Sigmoid colon (tissue), 7 donors: ENCODE measurements at places on chromosomes 12 and 14. TPM values are rescaled to one million over a fixed set of nuclear protein-coding genes. Genes with fewer than 3 reads are reported as not detected.

DNA sequence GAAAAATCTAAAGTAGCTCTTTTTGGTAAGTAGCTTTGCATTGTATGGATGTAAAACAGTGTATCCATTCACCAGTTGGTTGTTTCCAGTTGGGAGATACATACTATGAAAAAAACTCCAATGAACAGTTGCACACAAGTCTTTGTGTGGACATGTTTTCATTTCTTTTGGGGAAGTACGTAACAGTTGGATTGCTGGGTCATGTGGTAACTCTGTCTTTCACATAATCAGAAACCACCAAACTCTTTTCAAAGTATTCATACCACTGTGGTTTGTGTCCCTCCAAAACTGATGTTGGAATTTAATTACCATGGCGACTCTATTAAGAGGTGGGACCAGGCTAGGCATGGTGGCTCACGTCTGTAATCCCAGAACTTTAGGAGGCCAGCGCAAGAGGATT lies 58.9 kb upstream of the RESF1 start:
- DNase-seq: no peak

KRT83 gene
- total RNA-seq: not detected

DNA sequence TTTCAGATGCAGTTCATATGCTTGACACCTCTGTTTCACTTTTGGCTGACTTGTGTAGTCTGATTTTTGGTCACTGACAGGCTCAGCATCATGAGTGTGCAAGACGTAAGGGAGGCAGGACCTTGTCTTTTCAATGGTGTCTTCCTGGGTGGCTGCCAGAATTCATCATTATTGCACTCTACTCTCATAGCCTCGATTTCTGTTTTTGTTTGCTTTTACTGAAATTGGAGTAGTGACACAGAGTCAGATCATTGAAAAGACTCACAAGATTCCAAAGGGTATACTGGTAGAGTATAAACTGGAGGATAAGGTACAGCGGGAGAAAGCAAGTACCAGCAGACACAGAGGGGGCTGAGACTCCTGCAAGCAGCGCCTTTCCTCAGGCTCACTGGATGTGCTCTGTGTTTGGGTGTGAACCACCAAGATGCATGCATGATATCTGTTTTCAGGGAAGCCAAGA lies 126.3 kb upstream of the FGD4 start:
- DNase-seq: no peak

DNA sequence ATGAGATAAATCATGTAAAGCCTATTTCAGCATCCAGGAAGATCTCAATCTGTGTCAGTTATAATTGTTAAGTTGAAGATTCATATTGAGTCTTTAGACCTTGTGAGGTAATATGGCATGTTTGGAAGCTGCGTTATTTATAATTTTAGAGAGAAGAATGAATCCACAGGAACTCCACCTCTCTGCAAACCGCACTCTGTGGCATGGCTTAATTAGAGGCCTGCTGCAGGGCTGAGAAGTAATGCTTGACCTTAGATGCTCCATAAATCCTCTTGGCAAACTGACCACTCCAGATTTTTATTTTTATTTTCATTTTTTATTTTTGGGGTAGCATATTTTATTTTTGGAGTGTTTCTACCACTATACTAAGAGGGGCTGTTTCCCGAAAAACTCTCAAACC lies 28.8 kb downstream of the BCAT1 start:
- no peak for DNase-seq

PPP4R4 gene
- 0.66 TPM for total RNA-seq

DNA sequence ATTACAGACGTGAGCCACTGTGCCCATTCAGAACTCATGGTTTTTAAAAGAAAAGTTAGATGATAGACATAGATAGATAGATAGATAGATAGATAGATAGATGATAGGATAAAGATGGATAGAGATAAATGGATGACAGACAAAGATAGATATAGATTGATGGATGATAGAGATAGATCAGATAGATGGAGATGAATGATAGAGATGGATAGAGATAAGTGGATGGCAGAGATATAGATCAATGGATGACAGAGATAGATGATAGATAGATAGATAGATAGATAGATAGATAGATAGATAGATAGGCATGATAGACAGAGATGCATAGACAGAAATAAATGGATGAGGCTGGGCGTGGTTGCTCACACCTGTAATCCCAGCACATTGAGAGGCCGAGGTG lies 13.7 kb upstream of the SLC25A3 start:
- no peak for DNase-seq

SYCP3 gene
- total RNA-seq: 0.36 TPM

DNA sequence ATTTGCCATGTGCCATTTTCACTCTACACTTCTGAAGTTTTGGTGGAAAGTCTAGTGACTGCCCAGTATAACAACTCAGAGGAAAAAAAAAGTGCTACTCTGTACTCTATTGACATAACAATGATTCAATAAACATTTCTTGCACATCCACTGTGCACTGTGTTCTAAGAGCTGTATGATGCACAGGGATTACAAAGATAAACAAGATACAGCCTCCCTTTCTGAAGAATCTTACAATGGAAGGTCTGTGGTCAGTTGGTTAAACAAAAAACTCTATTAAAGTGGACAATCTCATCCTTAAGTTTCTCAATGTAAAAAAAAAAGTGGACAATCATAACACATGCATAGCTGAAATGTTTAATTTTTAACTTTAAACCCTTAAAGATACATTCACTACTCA lies 105.7 kb upstream of the RASSF8 start:
- DNase-seq: no peak

- DNase-seq: peak; percentile 71
These were observed 584 bp downstream of the ACVR1B start for GRCh38 chr12:51951843-51952722.

GLIPR1L1 gene
- not detected for total RNA-seq

TAMALIN gene
- total RNA-seq: 9.4 TPM

GRCh38 chr12:101891462-101891971 lies 14.1 kb downstream of the DRAM1 start:
- DNase-seq: peak; percentile 75

- peak; percentile 88 for DNase-seq
These were observed 91.6 kb downstream of the LRRC74A start for GRCh38 chr14:76917745-76918255.

DNA sequence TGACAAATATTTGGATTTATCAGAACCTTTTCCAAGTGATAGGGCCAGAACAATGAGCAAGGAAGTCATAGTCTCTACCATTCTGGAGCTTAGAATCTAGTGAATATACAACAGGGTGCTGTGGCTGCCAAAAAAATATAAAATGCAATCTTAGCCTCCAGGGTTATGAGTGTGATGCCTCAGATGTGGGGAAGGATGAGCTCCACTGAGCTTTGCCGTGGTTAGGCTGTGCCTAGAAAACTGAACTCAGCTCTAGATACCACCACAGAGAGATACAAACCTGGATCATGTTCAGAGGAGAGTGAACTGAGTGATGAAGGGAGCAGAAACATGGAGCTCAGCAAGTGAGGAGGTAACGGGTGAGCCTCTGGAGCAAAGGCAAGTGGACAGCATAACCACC lies 138.1 kb upstream of the HIF1A start:
- DNase-seq: no peak

- no peak for DNase-seq
These were observed 8.2 kb upstream of the MMP19 start for GRCh38 chr12:55850893-55851292.

DNA sequence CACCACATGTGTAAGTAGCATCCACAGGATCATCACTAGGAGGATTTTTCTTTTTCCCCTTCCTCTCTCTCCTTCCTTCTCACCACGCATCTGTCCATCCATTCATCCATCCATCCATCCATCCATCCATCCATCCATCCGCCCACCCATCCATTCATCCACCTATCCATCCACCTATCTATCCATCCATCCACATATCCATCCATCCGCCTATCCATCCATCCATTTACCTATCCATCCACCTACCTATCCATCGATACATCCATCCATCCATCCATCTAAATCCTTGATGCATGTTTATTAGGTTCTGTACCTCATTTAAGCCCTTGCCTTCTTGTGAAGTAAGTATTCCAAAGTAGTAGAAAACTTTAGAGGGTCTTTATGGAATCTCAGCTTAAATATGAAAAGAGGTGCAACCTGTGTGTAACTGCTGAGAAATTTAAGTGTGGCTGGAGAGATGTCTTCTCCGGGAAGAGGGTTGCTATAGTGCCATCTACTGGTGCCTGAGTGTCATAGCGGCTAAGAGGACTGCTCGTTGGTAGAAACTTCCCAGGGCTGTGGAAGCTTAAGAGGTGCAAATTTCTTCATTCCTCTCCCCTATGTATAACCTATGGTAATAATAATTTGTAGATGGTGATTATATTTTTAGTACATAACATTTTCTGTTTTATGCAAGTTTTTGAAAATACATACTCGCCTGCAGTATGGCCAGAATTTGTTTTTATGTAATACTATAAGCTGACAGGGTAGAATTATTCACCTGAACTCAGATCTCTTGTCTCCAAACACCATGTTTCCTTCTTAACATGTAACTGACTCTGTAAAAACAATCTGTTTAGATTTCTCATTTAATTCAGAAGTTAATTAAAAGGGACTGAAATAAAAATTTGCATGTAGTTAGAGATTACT lies 46.0 kb downstream of the MYO1H start:
- DNase-seq: peak; percentile 68

DNA sequence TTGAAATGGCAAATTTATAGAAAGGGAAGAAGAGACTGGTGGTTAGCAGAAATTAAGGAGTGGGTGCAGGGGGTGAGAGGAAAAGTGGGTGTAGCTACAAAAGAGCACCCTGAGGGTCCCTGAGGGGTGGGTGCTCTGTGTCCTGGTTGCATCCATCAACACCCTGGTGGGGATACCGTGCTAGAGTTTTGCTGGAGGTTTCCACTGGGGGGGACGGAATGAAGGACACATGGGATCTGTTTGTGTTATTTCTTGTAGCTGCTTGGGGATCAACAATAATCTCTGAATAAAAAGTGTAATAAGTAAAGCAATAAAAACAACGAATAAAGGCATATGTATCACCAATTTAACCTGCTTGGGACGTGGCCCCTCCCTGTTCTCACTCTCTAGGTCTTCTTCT lies 175.3 kb downstream of the KIF26A start:
- peak; percentile 27 for DNase-seq

DNA sequence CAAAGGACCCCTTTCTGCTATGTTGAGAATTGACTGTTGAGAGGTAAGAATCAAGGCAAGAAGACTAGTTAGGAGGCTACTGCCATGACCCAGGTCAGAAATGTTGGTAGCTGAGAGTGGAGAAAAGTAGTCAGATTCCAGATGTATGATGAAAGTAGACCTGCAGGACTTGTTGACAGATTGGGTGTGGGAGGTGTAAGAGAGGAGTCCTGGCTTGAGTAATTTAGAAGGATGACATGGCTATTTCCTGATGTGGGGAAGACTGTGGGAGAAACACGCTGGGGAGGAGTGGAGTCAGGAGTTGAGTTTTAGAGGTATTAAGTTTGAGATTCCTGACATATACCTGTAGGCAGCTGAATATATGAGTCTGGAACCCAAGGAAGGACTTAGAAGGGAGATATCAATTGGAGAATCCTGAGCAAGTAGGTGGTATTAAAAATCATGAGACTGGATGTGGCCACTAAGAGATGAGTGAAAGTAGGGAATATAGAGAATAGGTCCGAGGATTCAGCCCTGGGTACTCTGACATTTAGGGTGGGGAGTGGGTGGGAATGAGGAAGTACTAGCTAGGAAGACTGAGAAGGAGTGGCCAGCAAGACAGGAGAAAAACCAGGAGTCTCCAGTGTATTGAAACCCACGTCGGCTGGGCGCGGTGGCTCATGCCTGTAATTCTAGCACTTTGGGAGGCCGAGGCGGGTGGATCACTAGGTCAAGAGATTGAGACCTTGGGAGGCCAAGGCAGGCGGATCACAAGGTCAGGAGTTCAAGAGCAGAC lies 12.6 kb upstream of the DDX47 start:
- no peak for DNase-seq

RDH5 gene
- 37.5 TPM for total RNA-seq

DNA sequence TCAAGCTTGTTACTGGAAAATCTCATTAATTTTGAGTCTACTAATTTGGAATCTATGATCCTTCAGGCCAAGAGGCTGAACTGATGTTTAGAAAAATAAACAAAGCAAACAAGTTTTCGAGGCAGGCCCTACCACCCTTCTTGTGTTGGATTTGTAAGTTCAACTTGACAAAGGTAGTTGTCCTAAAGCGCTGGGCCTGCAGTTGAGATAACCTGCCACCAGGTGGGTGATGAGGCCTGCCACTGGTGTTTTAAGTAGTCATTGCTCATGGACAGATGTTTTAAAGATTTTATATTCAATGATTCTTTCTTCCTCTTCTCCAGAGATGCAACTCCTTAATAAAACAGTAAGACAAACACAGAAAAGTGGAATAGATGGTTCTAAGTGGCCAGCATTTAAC lies 19.4 kb downstream of the ACVRL1 start:
- no peak for DNase-seq

GRCh38 chr12:79378496-79378895 lies 312.3 kb downstream of the PAWR start:
- no peak for DNase-seq

DNA sequence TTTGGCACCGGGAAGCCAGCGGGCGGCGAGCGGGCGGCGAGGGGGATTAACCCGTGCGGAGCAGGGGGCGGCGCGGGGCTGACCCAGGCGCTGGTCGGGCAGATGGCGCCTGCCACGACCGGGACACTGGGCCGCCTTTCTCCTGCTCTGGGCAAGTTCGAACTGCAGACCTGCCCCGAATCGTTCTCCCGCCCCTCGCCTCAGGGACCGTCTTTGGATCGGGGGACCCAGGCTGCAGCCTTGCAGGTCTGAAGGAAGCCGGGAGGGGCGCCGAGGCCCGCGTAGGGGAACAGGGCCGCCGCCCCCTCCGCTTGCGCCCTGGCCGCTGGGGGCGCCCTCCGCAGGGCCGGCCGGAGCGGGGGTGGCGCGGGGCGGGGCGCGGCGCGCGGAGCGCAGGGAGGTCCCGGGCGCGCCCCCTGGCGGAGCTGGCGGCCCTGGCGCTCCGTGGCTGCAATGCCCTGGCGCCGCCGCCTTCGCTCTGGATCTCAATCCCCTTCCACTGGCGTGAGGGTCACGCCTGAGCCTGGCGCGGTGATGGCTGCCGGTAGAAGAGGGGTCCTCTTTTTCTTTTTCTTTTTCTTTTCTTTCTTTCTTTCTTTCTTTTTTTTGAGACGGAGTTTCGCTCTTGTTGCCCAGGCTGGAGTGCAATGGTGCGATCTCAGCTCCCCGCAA lies 449 bp upstream of the LTBP2 start:
- peak; percentile 86 for DNase-seq

DNA sequence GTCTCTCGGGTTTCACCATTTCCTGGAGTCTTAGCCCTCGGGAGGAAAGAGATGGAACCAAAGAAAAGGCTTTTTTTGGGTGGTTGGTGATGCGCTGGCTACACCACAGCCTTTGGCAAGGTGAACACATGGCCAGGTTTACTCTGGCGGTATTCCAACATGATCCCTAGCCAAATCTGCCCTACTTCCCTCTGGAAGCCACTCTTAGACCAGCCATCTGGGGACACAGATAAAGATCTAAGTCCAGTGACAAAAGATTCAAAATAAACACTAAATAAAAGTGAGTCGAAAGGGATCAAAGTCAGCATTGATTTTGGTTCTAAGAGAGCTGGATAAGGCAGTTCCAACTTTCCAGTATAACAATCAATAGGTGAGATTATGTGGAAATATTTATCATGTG lies 694.5 kb downstream of the VRK1 start:
- no peak for DNase-seq
